NCI-H524 (cell line): ENCODE measurements at places on chromosomes 2 and 18.

GRCh38 chr2:96470636-96471035 is 34.5 kb downstream of the NEURL3 start:
- no peak for DNase-seq

GRCh38 chr2:128410758-128411215 is 92.1 kb upstream of the HS6ST1 start:
- no peak for DNase-seq

- no peak for DNase-seq
Observed at GRCh38 chr2:183666031-183666430, 541.8 kb downstream of the NUP35 start.

DNA sequence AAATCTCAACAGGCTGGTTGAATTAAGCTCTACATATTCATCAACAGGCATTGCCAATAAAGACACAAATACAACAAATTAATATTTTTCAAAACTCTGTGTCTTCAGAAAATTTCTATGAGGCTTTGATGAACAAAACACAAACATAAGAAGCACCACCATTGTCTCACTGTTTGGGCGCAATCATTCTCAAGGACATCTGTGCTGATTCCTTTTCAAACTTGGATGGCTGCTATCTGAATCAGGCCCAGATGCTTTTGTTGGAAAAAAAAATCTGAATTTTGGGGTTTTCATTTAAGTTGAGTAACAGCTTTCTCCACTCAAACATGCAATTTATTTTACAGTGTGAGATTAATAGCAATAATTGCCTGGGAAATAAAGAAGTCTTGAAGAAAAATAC is 173.8 kb downstream of the NRXN1 start:
- no peak for DNase-seq

GRCh38 chr18:46632401-46633071 is 24.5 kb downstream of the LOXHD1 start:
- peak; percentile 61 for DNase-seq

DNA sequence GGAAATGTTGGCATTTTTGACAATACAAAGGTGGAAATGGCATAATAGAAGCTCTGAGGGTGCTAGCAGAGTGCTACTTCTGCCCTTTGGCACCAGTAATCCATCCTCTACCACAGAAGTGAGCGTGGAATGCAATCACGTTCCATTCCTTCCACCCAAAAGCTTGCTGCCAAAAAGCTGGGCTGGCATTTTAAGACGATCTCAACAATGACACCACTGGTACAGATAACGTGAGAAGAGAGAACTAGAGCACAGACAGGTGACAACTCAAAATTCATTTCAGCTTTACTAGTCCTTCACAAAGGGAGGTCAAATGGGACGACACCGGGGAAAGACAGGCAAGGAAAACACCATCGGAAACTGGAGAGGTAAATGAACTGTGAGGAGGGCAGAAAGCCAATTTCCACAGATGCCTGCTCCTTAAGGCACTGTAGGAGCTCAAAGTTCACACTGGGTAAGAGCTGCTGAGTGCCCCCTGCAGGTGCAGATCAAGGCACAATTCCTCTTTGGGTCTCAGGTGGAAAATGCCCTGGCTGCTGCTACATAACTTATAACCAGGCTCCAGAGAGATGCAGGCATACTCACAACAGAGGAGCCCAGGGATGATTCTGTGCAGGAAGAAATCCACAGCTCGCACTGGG is 50.7 kb upstream of the RNU4ATAC start:
- peak; percentile 13 for DNase-seq

GRCh38 chr2:216495656-216496055 is 3.0 kb upstream of the RPL37A start:
- DNase-seq = no peak

GRCh38 chr2:68744366-68744912 is 9.8 kb downstream of the ARHGAP25 start:
- no peak for DNase-seq

- DNase-seq = no peak
Observed at GRCh38 chr2:28745225-28745624, 6.4 kb upstream of the PPP1CB start.

DNA sequence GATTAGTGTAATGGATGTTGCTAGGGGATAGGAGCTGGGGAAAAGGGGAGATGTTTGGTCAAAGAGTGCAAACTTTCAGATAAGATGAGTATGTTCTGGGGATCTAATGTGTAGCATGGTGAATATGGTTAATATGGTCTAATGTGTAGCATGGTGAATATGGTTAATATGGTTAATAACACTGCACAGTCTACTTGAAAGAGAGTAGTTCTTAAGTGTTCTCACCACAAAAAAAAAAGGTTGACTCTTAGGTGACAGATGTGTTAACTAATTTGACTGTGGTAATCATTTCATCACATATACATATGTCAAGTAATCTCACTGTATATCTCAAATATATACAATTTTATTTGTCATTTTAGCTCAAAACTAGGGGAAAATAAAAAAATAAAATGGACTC is 121.3 kb upstream of the CD226 start:
- no peak for DNase-seq

DNA sequence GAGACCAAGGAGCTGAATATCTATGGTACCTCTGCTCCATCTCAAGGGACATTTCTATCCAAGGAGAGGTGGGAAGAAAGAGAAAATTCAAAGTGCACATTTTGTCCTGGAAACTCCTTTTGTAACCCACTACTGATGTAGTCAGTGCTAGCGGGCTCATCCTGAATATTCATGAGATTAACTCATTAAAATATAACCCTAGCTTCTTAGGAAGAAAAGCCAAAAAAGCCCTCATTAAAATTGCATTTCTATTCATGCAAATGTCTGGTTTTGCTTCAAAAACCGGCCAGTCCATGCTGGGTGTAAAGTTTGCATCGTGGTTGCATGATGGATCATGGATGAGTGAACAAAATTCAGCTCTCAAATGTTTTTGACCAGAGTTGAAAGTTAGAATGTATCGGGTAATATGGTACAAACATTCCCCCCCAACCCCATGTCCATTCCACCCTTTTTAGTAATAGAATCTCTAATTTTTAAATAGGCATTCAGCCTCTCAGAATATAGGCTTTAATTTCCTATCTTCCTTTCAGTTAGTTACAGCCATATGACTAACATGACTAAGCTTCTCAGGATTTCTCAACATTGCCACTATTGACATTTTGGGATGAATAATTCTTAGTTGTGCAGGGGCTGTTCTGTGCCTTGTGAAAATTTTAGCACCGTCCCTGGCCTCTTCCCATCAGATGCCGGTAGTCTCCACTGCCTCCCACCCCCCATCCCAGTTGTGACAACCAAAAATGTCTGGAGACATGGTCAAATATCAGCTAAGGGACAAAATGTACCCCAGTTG is 104.2 kb upstream of the RND3 start:
- DNase-seq = no peak

DNA sequence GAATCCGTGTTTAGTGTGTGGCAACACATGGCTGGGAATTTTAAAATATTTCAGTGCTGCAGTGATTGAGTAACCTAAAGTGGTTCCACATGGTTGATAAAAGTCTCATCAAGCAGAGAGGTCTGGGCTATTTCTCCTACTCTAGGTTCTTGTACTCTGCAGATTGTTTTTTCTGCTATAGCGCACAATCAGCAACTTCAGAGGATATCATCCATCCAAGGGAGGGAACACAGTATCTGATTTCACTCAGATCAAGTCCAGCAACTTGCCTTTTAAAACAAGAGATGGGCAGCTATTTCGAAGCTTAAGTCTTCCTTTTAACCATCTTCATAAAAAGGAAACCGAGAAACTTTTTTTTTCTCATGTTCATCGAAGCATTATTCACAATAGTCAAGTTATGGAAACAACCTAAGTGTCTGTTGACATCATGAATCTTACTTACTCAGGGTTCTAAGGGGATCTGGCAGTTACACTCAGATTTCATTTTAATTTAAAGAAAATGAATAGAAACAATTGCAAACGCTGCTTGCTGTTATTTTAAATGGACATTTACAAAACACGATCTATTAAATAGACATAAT is 172.7 kb upstream of the TRIB2 start:
- DNase-seq = no peak

GRCh38 chr2:229749779-229750178 is 35.4 kb upstream of the DNER start:
- no peak for DNase-seq

GRCh38 chr2:168971261-168971660 is 59.9 kb downstream of the ABCB11 start:
- DNase-seq = no peak

DNA sequence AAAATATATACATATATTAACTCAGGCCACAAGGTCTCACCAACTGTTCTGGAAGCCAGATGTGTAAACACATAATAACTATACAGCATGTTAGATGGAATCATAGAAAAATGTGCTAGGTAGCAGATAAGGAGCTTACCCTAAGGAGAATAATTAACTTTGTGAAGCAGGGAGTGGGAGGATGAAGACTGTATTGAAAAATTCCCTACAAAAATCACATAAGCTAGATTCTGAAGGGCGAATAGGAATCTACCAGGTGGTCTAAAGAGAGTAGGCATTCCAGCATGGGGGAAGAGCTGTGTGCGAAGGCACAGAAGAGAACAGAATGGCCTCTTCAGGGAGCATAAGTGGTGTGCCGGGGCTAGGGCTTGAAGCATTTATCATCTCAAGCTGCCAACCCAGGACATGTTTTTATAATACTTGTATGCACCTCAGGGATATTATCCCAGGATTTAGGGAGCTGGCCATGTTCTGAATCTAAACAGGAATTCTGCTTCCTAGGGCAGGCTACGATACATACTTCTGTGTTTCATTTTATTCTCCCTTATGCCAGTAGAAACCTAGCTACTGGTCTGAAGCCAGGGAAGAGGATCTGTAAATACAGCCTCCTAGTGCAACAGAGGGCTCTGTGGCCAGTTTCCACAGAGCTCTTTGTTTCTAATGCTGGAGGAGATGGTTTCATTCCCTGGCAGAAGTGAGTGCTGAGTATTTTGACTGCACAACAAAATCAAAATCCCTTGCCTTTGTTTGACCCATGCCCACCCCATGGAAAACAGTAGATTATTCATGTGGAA is 56.7 kb downstream of the NEMP2 start:
- DNase-seq = peak; percentile 74

GRCh38 chr18:43882358-43883055 is 605.2 kb upstream of the SYT4 start:
- DNase-seq = no peak

DNA sequence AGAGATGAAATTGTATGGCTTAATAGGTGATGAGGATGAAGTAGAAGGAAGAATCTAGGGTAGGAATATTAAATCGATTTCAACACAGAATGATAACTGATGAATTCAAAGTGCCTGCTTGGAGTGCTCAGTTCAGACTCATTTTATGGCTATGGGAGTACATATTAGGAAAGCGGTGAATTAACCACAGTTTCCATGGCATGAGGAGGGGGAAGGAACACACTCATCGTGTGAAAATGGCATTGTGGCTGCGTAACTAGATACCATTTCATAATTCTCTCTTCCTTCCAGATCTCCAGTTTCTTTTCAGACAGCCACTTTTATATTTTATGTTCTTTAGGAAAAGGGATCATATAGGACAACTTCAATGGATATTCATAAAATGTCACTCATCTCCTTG is 232.3 kb upstream of the KCNJ3 start:
- DNase-seq = no peak

GRCh38 chr18:79575891-79576685 is 103.5 kb upstream of the CTDP1 start:
- peak; percentile 26 for DNase-seq

- no peak for DNase-seq
Observed at GRCh38 chr2:104854498-104855220, 744 bp downstream of the POU3F3 start.

- DNase-seq = no peak
Observed at GRCh38 chr2:11976073-11976472, 229.6 kb downstream of the LPIN1 start.

- DNase-seq = no peak
Observed at GRCh38 chr2:227710986-227711385, 6.8 kb downstream of the SLC19A3 start.

DNA sequence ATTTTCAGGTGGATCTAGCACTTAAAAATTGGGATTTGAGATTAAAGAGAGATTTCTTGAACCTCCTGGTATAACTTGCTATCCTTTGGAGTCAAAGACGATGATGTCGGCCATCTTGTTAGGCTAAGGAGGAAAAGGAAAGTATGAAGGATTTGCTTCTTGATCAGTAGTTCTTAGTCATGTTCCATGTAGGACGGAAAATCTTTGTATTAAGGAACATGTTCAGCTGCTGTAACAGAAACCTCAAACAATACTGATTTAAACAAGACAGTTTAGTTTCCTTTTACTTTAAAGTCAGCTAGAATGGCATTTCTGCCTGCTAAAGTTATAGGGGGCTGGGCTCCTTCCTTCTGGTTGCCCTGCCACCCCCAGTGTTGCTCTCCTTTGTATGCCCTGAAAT is 56.4 kb upstream of the MGAT5 start:
- no peak for DNase-seq

DNA sequence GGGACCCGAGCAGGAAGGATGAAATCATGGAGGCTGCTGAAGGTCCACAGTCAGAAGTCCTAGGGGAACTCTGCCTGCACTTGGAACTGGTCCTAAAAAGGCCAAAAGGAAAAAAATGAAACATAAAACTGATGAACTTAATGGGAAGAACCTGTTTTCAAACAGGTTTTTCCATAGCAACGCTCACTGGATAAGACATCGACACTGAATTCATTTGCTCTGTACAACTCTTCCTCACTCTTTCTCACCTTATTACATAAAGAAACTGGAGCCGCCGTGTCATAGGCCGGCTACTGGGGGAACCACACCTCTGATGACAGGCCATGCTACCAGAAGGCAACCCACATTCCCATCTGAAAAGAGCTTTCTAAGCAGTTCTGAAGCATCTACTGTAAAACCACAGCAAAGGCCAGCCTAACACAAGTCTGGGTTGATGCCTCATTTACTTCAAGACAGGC is 83.6 kb downstream of the FARSB start:
- DNase-seq = no peak

DNA sequence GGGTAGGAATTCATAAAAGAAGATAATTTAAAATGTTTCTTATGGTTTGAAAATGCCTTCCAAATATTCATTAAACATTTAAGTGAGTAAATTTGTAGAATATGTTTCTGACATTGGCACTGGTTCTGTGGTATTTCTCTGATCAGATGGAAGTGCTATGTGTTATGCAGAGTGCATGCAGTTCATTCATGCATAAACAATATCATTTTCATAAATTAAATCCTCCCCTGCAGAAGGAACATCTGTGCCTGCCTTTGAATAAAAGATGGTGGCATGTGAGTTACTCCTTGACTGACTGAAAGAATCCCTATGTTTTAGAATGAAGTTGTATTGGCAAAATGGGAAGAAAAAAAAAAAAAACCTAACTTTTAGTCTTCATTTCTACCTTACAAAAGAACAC is 5.9 kb downstream of the NEUROD1 start:
- peak; percentile 92 for DNase-seq

GRCh38 chr2:39434233-39434897 is 2.7 kb downstream of the MAP4K3 start:
- no peak for DNase-seq

DNA sequence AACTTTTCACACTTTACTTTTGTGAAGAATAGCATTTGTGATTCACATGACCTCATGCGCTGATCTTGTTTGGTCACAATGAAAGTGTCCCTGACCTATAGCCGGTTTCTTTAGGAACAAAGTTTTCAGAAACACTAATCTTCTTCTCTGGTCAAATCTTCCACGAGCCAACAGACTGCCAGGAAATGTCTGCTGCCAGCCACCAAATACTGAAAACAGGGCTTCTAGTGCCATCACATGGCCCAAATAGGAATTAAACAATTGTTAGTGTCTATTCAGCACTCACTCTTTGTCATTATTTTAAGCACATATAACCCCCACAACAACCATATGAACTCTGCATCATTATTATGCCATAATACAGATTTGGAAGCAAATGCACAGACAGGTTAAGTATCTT is 286.5 kb upstream of the SYT4 start:
- peak; percentile 67 for DNase-seq
